CD4-positive, alpha-beta T cell treated with Interleukin-10 for 1 hour (primary cell): ENCODE measurements at places on chromosomes 7 and 10.

DNA sequence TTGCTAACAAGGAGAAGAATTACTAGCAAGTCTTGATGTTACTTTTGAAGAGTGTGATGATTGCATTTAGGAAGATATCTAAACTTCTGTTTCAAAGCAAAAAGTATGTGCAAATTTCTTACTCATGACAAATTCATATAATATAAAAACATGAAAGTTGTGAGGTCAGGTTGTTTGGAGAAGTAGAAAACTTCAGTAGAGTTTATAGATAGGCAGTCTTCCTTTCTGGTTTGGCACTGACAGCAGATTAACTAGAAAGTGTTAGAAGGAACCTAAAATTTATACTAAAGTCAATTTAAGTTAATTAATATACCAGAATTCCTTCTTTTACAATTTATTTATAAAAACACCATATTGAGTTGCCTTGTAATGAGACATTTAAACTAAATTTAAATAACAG lies 16.9 kb downstream of the PTEN start:
- DNase-seq = no peak

DNA sequence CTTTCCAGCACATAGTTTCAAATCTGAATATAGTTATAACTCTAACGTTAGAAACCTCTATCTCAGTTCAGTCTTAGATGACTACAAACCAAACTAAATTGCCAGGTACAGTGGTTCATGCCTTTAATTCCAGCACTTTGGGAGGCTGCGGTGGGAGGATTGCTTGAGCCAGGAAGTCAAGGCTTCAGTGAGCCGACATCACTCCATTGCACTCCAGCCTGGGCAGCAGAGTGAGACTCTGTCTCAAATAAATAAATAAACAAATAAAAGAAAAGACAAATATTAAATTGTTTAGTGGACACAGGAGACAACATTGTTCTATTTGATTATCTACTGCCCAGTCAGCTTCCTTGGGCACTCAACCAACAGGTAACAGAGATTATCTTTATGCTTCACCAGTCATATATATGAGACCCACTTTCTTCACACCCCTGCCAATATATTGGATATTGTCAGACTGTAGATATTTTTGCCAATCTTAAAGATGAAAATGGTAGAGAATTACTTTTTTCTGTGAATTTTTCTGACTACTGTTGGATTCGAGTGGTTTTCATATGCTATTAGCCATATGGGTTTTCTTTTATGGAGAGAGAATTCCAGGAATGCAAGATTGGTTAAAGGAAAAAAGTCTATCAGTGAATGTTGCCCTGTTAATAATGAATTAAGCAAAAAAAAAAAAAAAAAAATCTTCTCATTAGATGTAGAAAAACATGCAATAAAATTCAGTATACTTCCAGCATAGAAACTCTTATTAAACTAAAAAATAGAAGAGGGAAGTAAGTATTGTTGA lies 16.0 kb downstream of the HDAC9 start:
- DNase-seq = no peak

- DNase-seq = no peak
These were observed 51.0 kb downstream of the BTRC start for GRCh38 chr10:101405001-101405400.

DNA sequence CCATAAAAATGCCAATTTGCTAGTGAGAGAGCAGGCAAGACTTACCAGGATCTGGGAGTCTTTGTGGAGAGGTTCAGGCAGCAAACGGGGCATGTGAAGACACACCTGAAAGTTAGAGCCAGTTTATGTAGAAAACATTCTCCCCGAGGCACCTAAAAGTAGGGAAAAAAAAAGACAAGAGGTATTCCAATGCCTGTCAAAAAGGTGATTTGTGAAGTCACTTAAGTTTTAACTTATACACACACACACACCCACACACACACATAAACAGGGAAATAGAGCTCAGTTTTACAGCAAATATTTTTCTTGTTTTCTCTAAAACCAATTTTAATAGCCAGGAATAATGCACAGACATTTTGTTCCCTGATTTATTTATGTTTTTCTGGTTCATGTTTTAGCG lies at the start of gene LAMB4:
Gene LAMB4, minus strand, starts transcription at position 101 of the 400 bp plus-strand sequence. CDS start 7,197 bp downstream, outside the sequence.
- no peak for DNase-seq

DNA sequence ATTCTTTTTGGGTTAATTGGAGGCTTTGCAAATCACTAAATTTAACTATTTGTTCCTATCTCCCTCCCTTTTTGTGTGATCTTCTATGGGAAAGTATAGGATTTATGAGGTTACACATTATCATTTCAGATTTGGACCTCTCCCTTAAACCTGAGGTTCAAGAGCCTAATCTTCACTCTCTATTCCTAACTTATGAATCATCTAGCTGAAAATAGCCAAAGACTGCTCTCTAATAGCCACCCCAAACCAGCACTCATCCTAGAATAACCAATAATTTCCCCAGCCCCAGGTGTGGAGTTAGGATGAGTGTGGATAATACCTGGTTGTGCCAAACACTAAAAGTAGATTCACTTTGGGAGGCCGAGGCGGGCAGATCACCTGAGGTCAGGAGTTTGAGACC lies 499.2 kb downstream of the GFRA1 start:
- no peak for DNase-seq

DNA sequence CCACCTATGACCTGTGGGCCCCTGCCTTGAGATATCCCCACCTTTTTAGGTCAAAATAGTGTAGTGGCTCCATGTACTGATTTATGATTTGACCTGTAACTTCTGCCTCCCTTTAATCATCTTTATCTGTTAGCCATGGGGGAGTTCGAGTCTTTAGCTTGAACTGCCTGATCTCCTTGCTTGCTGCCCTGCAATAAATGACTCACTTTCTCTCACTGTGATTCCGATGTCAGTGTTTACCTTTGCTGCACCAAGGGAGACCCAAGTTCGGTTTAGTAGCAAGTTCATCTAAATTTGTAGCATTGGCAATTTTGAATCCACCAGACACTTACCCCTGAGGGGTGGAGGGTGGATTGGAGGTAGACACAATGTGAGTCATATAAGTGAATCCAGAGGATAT lies 814.6 kb upstream of the AUTS2 start:
- no peak for DNase-seq

DNA sequence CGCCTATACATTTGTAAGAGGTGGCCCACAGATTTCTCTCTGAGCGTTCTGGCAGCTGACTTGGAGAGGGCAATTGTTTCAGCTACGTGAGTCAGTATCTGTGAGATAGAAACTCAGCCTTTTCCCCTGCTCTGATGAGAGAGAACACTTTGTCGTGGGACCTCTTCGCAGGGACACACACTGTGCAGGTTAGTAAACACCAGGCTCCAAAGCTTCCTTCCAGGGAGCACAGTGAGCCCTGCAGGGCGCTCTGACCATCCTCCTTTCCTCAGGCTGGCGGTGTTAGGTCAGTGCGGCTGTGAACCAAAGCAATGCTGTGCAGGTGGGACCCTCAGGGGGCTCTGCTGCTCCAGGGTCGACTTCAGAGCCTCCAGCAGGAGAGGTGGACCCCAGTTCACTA lies 152.2 kb upstream of the TCF7L2 start:
- DNase-seq = no peak

DNA sequence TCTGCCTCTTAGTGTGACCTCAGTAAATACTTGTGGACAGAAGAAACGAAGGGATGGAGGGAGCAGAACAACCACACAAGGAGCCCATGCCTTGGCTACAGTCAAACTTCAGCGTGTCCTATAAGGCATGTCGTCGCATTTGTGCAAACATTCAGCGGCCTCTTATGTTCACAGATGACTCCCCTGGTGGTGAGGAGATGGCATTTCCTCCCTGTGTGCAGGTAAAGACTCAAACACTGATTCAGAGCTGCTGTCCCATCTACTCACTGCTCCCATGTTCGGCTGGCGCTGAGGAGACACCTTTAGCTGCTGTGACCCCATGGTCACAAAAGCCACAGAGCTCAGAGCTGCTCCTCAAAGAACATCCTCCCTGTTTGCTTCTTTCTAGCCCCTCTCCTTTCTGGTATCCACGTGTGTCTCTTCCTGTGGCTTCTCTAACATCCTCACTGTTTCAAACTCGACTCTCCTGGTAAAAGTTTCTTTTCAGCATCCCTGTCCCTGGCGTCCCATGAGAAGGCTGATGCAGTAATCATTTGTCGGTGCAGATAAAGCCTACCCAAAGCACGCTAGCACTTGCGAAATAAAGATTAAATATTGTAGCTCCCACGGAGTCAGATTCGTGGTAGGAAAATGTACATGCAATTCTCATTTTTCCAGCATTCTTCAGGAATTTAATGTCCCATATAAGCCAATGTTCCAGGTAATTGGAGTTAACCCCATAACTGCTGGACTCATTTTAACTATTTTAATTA lies 124.9 kb upstream of the NEBL start:
- no peak for DNase-seq

GRCh38 chr10:88106366-88106765 lies 242.9 kb downstream of the PTEN start:
- DNase-seq = no peak

DNA sequence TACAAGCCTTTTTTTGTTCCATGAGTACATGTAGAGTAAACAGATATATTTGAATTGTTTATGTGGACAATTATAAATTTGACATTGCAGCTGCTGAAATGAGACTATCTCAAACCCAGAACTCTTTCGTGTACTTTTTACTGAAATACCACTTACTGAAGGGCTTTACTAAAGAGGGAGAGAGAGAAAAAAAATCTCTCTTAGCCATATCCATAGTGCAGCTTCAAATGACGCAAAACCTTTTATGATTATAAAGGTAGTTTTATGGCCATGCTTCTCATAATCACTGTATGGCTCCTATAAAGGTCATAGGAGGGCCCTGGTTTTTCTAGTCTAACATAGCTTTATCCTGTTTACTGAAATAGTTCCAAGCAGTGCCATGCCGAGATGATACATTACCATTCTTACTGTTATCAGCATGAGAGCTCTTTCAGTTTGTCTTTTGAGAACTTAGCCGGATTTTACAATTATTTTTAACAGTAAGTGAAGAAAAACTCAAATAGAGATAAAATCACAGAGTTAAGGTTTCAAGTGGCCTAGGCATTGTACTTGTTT lies 35.1 kb downstream of the KCND2 start:
- no peak for DNase-seq

DNA sequence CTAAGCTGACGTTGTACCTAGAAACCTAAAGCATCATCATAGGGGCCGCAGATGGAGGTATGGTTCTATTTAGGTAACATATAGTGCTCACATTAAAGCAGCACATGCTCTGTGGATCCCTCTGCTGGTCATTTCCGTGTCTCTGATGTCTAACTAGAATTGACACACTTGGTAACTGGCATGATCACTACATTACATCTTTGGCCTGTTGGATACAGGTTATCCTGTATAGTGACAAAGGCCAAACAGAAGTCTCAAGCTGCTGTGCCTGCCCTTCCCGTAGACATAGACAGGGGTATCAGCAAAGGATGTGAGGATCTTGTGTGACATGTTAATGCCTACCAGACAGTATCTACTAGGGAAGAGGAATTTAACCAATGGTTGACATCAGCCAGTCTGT lies 51.2 kb downstream of the KIF5B start:
- peak; percentile 48 for DNase-seq

DNA sequence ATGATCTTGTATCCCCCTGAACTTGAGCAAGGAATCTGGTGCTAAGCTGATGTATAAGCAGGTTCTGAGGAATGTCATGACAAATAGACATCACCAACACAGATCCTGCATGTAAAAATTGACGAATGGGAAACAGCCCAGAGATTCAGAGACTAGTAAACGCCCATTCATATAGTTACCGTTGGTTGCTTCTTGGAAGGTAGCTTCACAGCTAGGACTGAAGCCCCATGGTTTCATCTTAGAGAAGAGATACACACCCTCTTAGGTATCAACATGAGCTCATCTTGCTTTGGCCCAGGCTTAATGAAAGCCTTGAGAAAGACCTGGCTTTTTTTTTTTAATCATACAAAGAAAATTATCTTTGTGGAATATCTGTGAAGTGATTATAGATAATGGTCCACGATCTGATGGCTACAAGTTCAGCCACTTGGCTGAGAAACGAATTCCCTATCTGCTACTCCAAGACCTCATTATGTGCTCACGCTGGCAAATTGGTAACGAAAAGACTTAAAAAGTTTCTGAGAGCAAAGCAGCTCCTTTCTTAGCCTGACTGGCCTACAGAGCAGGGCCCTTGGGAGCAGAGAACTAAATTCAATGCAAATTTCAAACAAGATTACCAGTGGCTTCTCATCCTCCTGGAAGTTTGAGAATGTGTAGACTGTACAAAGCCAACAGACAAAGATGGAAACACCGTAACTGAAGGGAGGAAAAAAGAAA lies 181.1 kb downstream of the NRP1 start:
- DNase-seq = peak; percentile 26

DNA sequence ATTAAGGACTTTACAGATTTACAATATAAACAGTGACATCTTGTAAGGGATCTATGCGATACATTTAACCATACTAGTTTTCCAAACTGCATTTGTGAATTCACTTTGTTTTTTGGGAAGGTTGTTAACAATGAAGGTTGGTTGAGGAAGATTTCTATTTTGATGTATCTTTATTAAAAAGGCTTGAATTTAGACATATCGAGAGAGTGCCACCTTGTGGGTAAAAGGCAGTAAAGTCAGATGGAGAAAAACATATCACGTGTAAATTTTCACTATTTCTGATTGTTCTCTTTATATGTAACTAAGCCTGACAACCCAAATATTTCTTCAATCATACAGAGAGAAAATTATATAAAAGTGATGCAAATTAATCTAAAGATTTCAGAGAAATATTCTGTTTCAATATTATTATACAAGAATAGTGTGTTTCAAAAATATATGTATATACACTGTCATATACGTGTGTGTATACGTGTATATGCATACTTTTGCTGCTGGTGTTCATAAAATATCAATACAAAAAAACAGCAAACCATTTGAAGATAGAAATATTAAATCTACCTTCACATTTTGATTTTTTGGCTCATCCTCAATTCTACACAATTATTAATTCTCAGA lies 988.6 kb downstream of the SORCS1 start:
- DNase-seq = no peak

DNA sequence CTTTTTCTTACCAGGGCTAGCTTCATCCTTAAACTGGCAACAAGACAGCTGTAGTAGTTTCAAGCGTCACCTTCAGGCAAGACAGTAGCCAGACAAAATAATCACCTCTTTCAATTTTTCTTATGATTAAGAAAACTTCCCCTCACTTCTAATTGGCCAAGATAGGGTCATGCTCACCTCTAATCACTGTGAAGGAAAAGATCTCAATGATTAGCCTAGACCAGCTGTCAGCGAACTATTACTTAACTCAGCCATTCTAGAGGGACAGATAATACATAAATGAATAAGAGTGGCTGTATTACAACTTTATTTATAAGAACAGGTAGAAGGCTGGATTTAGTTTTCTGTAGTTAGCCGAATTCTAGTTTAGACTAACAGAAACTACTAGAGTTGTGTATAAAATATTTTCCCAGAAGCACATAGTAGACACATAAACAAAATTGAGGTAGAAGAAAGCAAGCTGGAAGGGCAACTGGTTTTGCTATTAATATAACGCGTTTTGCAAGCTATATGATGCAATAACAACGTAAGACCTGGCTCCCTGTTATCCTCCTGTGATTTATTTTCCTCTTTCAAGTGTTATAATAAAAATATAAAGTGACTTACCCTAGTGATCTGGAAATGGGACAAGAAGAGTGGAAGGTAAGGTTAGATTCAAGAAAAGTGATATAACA lies 64.3 kb downstream of the ELAPOR2 start:
- no peak for DNase-seq
